NCI-H2029 treated with DMSO at 0.1 percent for 48 hours (cell line): ENCODE measurements at places on chromosomes 12 and 14.

DNA sequence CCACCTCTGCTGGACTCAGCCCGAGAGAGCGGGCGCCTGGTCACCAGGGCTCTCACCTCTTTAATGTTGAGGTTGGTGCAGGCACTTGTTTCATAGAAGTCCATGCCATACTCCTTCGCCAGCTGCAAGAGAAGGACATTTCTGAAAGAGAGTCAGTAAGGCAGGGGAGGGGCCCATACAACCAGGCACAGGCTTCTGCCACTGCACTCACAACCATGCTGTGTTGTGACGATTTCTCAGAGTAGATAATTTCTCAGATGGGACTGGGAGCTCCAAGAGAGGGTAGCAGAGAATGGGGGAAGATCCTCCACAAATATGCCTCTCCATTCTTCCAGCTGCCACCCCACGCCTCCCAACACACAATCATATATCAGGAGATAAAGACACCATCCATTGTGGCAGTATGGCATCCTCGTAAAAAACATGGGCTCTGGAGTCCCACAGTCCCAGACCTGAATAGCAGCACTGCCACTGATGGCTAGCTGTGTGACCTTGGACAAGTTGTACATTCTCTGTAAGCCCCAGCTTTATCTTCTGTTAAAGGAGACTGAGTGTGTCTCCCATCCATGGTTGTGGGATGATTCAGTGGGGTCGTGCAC, 6.2 kb upstream of the GPX2 start:
- DNase-seq = no peak

DNA sequence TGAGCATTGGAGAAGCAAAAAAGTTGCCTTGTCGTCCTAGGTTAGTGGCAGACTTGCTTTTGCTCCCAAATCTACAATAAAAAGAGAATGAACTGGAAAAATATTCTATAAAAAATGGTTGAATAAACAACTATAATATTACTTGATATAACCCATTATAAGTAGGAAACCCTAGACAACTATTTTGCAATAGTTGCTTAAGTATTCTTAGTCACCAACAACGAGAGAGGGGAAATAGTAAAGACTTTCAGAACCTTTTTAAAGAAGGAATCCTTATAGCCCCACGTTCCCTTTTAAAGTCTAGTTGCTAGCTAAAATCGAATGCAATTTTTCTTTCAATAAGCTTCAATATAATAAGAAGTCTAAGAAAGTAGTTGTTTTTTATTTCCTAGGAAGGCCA, 17.5 kb downstream of the AQP6 start:
- no peak for DNase-seq

- peak; percentile 96 for DNase-seq
Measured at GRCh38 chr12:115872919-115873357, 404.6 kb downstream of the MED13L start.

DNA sequence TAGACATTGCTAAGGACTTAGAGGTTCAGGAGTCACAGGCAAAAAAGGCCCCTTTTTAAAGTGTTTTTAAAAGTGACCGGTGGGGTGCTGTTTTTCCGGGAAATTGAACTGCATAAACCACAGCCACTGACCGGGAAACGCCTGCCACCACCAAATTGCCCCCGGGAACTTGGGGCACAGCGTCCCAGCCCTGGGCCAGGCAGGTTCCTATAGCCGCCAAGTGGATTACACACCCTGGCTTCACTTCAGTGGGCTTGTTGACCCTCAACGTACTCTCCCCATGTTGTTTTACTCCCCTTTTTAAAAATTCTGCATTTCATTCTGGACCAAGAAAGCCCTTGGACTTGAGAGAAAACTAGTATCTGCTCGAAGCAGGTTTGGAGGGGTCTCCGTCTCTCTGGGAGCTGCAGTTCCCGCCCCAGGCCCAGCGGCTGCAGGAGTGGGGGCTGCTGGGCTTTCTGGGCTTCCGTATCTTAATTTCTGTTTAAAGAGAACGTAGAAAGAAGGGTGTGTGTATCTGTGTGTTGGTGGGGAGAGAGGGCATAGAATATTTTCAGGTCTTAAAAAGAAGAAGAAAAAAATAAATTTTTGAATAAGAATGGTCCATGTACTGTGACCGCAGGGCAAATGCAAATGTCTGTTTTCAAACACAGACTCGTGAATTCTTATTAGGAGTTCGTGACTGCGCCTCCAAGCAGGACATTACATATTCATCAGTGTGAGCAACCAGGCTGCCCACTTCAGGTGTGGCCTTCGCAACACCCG, 82.9 kb downstream of the PAPOLA start:
- DNase-seq = no peak

DNA sequence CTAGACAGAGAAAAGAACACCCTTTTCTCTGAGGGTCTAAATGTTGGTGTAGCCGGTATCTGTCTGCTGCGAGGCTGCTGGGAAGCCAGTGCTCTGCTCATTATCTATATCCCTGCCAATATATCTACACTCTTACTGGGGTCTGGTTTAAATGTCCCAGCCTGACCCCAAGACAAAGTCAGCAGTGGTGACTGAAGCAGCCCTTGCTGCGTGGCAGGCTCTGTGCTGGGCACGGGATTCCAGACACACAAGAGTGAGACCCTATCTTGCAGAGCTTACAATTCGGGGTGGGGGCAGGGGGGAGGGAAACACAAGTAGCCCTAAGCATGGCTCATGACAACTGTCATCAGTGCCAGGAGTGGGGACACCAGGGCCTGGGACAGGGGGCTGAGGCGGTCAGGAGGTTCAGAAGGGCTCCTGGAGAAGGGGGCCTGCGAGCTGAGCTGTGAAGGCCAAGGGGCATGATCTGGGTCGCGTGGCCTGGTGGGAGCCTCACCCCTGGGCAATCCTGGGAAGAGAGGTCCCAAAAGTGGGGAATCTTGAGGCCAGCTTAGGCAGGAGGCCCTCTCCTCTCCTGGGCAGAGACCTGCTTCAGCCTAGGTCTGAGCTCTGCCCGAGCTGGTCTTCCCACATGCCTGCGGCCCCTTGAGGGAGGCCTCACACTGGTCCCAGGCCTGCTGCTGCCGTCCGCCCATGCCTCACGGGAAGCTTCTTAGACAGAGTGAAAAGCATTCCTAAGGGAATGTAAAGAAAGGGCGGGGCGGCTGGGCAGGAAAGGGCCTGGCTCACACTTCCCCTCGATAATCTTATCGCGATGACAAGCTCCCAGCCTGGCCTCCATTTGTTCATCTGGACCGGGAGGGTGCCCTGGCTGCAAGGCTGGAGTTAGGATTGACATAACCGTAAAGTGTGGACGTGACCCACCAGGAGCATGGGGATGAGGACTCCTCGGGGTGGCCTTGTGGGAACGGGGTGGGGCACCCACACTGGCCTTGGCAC, 7.3 kb upstream of the RCOR1 start:
- no peak for DNase-seq

GRCh38 chr12:26629864-26630263, 203.1 kb downstream of the ITPR2 start:
- DNase-seq = no peak

DNA sequence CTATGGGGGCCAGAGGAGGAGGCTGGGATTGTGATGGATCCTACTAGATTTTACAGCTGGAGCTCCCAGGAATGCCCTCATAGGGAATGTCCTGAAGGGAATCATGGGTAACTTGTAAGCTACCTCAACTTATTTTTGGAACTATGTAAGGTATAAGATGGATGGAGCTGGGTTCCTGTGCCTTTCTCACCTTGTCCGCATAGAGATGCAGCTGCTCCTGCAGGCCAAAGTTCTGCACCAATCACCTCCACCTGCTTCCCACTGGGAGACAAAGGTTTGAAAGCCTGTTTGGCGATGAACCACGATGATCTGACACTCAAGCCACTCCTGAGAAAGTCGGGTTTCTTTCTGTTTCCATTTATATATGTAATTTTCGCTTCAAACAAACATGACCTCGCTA, 648 bp upstream of the AKAP5 start:
- DNase-seq = no peak

- DNase-seq = no peak
Measured at GRCh38 chr14:48983351-48983888, 602.8 kb downstream of the RPS29 start.

- DNase-seq = no peak
Measured at GRCh38 chr12:1607940-1608712, 13.7 kb upstream of the FBXL14 start.

GRCh38 chr12:51234530-51234929, 4.1 kb upstream of the DAZAP2 start:
- no peak for DNase-seq

GRCh38 chr12:123468786-123469185, 10.8 kb downstream of the SNRNP35 start:
- no peak for DNase-seq

DNA sequence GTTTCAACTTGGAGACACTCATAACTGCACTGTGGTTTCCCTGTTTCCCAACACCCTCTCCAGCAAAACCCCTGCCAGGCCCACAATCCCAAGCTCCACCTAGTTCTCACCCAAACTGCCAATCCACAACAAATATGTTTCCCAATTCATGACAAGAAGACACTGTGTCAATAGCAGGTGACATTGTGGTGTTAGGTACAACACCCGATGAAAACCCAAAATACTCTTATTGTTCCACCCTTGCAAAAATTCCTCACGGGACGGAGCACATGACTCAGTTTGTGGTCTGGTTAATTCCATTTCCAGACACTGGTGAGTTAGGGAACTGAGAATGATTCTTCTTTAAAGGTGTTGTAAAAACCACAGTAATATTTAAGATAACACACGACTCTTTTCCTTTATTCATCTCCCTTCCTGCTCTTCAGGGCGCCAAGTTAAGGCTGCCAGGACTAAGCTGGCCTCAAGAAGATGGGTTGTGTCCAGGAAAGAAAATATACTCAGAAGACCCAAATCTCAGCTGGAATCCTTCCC, 735.5 kb downstream of the MED13L start:
- DNase-seq = no peak

- DNase-seq = no peak
Measured at GRCh38 chr14:75952489-75952888, 29.3 kb downstream of the TGFB3 start.

GRCh38 chr14:104927901-104928300, 3.2 kb downstream of the PLD4 start:
- no peak for DNase-seq

DNA sequence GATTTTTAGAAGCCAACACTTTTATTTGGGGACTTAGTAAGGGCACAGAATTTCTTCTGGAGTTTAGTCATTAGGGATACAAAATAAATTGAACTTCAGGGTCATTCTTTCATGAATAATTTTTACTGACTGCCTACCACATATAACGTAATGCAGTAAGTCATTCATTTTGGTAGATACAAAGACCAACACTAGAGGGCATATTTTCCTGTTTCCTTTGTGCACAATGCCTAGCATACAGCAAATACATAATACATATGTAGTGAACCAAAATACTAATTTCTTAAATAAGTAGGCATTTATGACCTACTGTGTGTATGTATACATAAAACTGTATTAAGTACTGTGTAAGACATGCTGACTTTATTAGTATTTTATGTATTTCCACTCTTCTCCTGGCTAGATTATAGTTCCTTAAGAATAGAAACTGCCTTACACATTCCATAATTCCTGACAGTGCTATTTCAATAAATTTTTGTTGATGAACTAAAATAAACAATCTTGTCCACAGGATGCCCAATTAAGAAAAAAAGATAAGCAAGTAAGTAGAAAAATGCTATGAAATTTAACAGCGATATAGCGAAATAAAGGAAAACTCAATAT, 47.9 kb downstream of the PPP1R12A start:
- DNase-seq = peak; percentile 73

DNA sequence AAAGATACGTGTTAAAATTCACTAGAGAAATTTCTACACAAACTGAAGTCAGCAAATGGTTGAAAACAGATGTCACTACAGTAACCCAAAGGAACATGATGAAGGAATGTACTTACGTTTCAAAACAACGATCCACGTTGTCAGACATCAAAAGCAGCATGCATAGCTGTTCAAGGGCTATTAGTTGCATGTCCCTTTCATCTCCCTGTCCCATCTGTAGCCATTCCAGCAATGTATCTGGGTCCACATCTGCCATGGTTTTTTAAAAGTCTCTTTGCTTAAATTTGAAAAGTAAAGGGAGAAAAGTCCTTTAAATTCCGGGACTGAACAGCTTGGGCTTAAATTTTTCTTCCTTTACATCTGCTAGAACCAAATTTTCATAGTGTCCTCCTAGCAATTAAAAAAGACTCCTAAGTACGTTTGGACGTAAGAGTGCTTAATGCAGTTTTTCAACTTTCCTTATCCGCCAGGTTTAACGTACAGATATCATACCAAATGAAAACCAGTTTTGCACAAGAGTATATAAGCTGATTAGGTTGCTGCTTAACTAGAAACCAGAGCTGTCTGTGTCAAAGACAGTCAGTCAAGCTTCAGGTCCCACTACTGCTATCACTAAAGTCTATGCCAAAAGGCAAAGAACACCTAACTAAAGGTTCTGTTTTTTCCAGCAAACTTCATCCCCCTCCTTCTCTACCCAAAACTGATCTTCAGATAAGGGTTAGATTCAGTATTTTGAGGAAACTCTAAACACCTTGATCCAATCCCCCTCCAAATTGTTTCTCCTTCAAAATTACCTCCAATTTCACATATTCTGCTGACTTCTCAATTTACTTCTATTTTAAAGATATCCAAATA, 1.7 kb downstream of the HECTD1 start:
- DNase-seq = peak; percentile 90

- DNase-seq = no peak
Measured at GRCh38 chr14:86613126-86613525, 1083.2 kb downstream of the FLRT2 start.

DNA sequence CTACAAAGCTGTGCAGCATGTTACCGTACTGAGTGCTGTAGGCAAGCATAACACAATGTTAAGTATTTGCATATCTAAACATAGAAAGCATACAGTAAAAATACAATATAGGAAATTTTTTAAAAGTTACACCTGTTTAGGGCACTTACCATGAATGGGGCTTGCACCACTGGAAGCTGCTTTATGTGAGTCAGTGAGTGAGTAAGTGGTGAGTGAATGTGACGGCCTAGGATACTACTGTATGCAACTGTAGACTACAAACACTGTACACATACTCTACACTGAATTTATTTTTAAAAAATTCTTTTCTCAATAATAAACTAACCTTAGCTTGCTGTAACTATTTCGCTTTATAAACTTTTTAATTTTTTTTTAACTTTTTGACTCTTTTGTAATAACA, 82.1 kb upstream of the FSCB start:
- no peak for DNase-seq

- DNase-seq = no peak
Measured at GRCh38 chr12:45310627-45310968, 94.7 kb downstream of the ANO6 start.

- DNase-seq = no peak
Measured at GRCh38 chr12:52258335-52258901, 16.0 kb upstream of the KRT86 start.

DNA sequence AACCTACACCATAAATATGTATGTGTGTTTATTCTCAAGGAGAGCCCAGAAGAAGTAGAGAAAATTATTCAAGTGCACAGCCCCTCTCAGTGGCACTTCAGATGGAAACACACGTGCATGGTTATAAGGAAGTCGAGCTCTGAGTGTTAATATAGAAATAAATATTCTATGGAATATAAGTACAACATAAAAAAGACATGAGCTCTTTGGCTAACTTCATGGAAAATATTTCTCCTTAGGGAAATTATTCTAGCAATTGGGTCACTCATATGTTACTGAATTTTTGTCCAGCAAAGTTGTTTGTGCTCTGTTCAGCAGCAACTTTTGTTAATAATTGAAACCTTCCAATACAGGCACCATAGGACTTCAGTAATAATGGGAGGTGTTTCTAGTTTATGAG, 939.0 kb downstream of the LRFN5 start:
- no peak for DNase-seq

GRCh38 chr12:121668750-121669520, 519 bp downstream of the MORN3 start:
- no peak for DNase-seq

GRCh38 chr14:92633724-92634123, 114.7 kb downstream of the LGMN start:
- DNase-seq = no peak
